ENCODE measurements at places on chromosomes 7 and 10. TPM values are rescaled to one million over a fixed set of nuclear protein-coding genes. Genes with fewer than 3 reads are reported as not detected.

SERPINE1 gene
- 0.27 TPM for total RNA-seq

PAX4 gene
- total RNA-seq, result not detected

PRPF18 gene
- 17.0 TPM for total RNA-seq

SOSTDC1 gene
- 8.1 TPM for total RNA-seq

BET1 gene
- 59.3 TPM for total RNA-seq

Measured in SK-MEL-5 (cell line).